ENCODE measurements at places on chromosomes 13 and 19. TPM values are rescaled to one million over a fixed set of nuclear protein-coding genes. Genes with fewer than 3 reads are reported as not detected.

DNA sequence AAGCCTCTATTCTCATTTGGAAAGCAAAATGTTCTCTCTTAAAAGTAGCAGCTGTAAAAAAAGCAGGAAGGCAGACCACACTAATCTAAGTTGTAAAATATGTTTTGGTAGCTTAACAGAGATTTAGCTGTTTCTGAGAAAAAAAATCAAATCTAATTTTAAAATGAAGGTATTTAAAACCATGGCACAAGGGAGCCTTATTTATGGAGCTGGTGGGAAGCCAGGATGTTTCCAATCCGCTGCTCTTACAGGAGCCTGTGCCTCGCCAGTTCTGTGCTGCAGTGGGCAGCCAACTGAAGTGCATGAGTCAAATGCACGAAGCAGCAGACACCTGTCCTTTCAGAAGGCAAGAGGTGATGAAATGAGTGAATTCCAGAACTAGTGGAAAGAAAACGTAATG is 28.2 kb downstream of the GPC6 start:
- no peak for DNase-seq

The PAN3 gene
- 8.1 TPM for total RNA-seq

The IL11 gene
- total RNA-seq, result 0.66 TPM

The PSPN gene
- total RNA-seq, result 0.44 TPM

The CILP2 gene
- not detected for total RNA-seq

DNA sequence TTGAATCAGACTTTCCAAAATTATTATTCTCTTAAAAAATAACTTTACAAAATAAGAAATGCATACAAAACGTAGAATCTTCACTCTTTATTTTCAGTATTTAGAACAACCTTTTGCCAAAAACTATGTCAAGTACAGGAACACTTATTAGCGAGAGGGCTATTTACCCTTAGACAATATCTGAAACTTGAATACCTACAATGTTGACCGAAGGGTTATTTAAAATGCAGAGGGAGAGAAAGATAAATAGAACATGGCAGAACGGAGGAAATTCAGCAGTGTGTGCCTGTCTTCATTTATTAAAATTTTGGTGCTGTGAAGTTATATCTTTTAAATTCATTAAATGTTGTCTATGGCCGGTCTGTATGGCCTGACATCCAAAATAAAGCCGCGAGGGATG is 198.8 kb downstream of the EFNB2 start:
- DNase-seq, result no peak

DNA sequence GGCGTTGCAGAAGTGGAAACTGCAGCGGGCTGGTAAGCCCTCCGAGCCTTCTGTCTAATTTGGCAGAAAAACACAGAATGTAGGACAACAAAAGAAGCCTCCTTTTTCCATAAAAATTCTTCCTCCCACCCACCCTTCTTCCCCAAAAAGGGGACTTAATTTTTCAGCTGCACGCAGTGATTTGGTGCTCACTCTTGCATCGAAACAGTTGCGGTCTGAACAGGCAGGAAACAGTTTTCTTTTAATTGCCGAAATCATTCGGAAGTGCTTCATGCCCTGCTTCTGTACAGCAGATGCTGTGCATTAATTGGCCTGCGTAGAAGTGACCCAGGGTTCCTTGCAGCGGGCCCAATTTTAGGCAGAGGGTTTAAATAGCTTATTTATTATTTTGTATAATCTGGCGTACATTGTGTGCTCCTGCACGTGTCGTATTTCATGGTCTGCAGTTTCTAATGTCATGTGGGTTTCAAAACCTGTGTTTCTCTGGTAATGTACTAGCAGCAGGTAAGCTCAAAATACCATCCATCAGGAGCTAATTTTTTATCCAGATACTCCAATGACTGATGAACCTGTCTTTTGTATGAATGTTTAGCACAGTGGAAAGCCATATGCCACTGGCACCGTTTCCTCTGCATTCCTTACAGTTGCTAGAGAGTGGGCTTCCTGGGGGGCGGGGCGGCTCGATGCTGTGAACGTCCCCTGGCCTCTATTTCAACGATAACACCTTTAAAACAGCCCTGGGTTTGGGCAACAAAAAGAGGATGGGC is 66.6 kb downstream of the GGACT start:
- DNase-seq, result no peak

The RASAL3 gene
- total RNA-seq, result 1.6 TPM

The RAB4B gene
- total RNA-seq, result 14.9 TPM

DNA sequence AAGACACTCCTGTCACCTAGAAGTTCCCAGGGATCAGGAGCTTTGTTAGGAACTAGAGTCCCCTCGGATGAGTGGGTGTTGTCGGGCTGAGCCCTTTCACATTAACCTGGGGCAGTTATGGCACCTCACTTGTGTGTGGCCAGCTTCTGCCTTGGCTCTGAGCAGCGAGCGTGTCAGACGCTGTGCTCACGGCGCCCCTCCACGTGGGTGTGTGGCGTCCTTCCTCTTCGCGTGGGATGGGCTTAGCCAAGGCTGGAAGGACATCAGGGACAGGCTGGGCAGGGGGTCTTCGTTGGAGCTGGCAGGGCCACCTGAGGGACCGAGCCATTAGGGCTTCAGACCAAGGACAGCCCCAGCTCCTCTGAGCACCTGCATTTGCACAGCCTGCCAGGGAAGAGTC is 23.4 kb downstream of the DOT1L start:
- no peak for DNase-seq

GRCh38 chr19:49763230-49763629 is at the start of gene TSKS:
Gene TSKS, minus strand, starts transcription at chr19:49763306. Its CDS starts 59 bp downstream, at chr19:49763247.
- DNase-seq, result no peak

DNA sequence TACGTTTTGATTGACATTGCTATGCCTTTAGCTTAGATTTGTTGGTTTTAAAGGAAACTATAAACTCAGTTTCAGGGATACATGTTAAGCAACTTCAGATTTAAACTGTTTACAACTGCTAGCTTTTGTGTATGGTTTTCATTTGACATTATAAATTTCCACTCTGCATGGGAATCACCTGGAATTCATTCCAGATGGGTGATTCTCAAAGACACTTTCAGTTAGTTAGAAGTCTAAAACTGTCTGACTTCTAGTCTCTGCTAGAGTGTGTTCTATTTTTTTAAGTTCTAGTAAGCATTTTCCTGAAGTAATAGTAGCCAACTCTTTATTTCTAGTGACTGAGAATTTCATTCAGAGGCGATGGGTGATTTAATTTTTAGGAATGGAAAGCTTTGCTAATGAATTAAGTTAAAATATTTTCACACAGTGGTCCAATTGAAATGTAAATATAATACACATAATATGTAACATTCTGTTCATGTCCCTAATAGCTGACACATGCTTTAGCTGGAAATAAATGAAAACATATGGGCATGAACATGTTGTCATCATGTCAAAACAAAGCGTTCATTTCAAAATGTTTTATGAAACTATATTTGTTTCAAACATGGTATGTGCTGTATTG is 58.3 kb upstream of the CSNK1A1L start:
- DNase-seq, result no peak

DNA sequence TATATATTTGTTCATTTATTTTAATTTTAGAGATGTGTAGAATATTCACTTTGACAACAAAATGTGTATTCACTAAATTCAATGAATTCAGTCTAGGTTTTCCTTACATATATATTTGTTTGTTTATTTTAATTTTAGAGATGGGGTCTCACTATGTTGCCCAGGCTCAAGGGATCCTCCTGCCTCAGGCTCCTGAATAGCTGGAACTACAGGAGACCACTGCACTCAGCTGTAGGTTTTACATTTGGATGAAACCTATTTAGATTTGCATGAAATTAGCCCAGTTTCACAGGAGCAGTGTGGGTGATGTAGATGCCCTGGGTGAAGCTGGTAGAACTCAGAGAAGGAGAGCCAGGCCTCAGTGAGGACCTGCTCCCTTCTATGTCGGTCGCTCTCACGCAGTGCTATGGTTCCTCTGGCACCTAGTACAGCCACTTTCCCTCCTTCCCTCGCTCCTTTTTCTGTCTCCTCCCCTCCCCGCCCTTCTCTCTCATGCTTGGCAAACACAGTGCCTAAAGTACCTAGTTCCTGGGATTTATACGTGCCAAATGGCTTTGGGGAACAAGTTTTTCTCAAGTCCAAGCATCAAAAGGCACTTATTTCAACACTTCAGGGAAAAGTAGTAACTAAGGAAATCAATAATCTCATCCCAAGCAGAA is 14.7 kb upstream of the HMGB1 start:
- DNase-seq, result no peak

- DNase-seq, result no peak
Observed at GRCh38 chr19:1284293-1284978, 1.2 kb upstream of the EFNA2 start.

The SH2D3A gene
- total RNA-seq, result not detected

DNA sequence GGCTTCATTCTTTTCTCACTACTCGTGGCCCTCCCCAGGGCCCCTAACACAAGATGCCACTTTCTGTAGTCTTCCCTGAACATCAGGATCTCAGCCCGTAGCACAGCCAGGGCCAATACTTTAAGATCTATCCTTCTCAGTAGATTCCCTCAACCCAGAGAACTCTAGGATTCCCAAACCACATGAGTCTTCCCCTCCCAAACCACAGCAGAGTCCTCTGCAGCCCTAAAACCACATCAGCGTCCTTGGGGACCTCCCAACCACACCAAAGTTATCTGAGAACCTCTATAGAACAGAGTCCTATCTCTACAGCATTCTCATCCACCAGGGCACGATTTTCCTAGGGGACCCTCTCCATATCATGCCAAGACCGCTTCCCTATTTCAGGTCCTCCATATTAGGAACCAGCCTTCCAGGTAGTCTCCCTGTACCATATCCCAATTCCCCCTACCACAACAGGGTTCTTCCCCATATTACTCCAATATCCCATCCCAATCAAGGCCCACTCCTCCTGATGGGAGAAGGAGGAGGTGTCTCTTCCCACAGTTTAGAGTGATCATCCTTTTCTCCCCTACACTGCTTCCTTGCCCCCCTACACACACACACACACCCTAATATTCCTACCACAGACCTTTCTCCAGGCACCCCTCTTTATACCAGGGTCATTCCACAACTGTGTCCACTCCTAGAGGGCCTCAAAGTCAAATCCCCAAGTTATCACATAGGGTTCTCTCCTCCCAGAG is 1.4 kb downstream of the DYRK1B start:
- no peak for DNase-seq

GRCh38 chr19:17577457-17578097 is 22.1 kb downstream of the COLGALT1 start:
- DNase-seq, result no peak

DNA sequence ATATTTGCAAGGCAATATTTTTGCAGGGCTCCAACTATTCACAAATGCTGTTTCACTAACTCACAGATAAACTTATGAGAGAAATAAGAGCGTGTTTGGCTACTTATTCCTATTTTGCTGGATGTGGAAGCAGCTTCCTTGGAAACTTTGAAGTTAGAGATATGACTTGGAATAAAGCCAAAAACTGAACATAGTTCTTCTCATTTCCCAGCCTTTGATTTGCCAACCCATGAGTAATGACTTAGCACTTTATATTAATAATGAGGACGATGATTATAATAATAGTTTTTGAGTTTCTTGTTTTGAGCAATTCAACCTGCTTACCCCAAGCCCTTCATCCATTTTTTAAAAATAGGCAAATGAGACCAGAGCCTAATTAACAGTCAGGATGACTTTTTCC is 47.7 kb downstream of the SLC10A2 start:
- no peak for DNase-seq

- no peak for DNase-seq
Observed at GRCh38 chr13:54185101-54185500, 1156.5 kb downstream of the OLFM4 start.

The NPAS1 gene
- total RNA-seq, result not detected

DNA sequence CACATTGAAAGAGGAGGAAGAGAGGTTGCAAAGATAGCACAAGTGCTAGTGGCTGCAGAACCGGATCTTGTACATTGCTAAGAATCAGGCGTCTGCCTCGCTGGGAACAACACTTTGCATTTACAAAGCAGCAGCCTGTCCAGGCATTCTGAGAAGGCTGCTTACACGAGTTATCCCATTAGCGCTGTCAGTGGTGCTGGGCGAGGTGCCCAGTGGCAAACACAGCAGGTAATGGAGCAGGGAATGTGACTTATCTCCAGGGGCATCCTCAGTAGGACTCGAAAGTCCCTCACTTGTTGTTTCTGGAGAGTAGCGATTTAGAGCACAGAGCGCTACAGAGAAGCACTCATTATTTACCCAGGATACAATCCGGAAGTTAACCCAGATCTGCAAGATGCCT is 209.6 kb downstream of the OLFM4 start:
- DNase-seq, result no peak

DNA sequence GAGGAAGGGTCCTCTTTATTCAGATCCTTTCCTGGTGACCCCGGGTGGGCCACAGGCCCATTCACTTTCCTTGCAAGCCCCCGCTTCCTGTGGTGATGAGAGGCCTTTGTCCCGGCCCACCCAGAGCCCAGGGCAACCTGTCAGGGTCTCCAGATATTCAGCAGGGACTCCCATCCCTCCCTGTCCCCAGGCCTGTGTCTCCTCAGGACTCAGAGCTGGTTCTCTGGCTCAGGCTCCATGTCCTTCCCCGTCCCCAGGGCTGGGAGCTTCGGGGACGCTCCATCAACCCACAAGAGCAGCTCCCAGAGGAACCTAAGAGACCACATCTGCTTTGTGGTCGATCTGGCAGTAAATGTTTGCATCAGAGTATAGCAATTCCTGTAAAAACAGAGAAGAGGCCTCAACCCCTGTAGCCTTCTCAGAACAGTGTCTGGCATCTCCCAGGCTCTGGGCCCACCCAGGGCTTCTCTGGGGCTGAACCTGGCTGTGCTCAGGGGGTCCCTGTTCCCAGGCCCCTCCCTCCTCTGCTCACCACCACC is 7.8 kb downstream of the CEACAM4 start:
- DNase-seq, result no peak

Measured in gastrocnemius medialis (tissue), 4 donors.